ENCODE measurements at places on chromosomes 16 and 17. TPM values are rescaled to one million over a fixed set of nuclear protein-coding genes. Genes with fewer than 3 reads are reported as not detected.

DNA sequence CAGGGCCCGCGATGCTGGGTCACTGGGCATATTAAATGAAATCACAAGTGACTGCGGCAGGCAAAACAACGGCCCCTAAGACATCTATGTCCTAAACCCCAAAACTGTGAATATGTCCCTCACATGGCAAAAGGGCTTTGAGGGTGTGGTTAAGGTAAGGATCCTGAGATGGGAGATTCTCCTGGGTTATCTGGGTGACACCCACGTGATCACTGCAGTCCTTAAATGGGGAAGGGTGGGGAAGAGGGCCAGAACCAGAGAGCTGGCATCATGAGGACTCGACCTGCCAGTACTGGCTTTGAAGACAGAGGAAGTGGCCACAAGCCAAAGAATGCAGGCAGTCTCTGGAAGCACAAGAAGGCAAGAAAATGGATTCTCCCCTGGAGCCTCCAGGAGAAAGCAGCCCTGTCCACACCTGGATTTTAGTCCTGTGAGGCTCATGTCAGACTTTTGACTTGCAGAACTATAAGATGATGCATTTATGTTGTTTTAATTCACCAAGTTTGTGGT, 12.5 kb downstream of the COTL1 start:
- no peak for DNase-seq

Gene C17orf100
- 10.3 TPM for polyA plus RNA-seq

DNA sequence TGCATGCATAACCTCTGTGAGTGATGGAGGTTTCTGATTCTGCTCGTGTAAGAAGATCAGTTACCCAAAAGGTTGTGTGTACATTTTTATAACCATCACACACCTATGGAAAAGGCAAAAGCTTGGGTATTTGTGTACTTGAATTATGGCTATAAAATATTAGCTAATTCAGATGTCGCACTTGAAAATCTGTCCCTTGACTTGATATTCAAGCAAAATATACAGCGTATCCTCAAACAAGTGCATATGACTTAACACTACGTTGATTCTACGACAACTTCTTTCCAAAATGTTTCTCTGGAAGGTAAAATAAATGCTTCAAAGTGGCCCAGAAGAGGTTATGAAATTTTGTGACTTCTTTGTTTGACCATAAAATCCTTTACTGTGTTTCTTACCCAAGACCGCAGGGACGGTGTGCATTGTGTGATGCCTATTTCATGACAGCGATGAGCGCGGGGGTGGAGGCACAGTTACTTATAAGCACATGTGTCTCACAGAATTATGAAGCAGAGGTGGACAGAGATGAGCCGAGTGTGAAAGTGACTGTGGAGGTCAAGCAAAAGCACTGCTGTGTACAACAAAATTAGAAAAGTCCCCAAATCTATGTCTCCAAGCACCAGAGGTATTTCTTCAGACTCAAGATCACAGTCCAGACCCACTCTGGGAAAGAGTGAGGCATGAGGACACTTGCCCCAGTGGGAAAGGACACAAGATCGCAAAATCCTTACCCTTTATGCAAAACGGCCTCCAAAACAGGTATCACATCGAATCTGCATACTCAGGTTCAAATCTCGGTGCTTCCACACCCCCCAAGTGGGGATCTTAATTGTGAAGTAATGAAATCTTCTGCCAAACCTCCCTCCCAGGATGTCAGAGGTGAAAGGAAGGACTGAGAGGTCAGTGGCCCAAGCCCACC, 4.1 kb upstream of the HOXB9 start:
- no peak for DNase-seq

DNA sequence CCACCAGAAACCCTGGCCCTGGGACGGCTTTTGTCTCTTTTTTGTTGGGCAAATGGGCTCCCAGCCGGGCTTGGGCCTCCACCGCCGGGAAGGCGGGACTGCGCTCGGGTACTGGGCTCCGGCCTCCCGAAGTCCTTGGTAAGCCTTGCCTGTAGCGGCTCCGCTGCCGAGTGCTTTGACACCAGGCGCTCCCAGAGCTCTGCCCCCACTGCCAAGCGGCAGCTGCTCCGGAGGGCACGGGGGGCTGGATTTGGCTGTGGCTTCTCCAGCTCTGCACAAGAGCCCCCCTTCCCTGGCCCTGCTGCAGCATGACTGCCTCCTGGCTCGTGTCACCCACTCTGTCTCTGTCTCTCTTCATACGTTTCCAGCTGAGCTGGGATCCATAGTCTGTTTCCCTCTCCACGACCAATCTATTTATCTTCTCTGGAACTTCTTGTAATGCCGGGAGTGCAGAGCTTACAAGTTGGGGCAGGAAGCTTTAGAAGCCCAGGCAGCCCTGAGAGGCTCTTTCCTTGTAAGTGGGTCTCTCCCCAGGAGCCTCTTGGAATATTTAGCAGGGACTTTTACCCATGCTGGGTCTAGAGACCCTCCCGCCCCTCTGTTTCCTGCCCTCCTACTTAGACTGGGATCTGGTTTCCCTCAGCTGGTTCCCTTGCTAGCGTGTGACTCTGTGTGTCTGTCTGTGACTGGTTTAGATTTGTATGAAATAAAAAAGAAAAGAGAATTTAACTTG, 246.9 kb upstream of the GSE1 start:
- DNase-seq, result no peak

DNA sequence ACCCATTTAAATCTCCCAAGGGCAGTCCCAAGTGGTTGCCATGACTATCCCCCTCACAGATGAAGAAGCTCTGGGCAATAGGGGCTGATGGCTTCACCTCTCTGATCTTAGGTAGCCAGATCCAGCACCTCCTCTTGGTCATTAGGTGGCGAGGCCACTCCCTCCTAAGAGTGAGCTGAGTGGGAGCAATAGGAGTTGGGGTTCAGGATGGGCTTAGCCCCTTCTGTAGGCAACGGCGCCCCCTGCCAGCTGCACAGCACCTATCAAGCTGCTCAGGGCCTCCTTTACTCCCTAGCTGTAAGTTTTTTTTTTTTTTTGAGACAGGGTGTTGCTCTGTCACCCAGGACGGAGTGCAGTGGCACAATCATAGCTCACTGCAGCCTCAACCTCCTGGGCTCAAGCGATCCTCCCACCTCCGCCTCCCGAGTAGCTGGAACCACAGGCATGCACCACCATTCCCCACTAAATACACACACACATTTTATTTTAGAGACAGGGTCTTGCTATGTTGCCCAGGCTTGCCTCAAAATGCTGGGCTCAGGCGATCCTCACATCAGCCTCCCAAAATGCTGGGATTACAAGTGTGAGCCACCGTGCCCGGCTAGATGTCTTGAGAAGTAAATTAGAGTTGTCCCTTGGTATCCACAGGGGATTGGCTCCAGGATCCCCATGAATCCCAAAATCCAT, 3.5 kb upstream of the RRAD start:
- no peak for DNase-seq

DNA sequence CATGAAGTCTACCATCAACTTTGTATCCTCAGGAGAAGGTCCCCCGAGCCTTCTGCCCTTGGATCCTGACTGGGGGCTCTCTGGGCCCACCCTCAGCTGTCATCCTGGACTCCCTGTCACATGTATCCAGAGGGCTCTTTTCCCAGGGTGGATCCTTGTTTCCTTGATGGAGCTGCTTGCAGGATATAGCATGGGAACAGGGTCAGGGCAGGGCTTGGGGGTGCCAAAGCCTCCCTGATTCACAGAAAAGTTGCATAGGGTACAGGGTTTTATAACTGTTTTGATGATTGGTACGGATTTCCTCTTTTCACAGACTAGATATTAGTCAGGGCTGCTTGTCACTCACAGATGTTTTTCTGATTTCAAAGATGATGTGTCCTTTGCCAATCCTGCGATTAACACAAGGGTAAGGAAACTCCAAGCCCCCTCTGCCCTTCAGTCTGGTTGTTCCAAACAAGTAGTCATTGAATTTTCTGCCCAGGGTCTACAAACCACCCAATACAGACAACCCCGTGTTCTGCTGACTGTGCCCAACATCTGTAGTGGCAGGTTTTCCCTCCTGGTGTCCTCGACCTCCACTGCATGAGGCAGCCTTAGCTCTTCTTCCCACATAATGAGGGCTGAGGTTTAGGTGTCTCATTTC, 20.6 kb upstream of the SLC35G3 start:
- no peak for DNase-seq

- DNase-seq, result no peak
Observed at GRCh38 chr17:46136820-46137219, 56.4 kb downstream of the KANSL1 start.

- no peak for DNase-seq
Observed at GRCh38 chr17:75361344-75361743, 44.1 kb downstream of the GRB2 start.

DNA sequence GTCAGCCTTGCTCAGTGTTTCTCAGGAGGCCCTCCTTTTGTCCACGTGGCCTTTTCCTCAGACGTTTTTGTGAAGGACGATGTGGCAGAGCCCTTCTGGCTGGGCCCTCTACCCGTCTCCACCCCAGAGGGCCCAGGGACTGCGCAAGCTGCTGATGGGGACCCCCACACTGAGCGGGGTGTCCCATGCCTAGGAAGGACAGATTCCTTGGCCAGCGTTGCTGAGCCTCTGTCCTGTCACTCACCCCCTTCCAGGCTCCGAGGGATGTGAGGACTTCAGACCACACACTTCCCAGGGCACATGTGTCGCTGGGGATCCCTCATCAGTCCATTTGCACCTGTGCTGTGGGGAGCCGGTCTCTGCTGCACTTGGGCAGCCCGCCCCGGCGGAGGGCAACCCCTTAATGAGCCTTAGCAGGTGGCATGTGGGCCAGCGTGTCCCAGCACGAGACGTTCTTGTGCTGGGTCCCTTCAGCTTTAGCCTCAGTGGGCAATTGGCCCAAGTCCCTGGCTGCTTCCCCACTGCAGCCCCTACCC, 48.3 kb downstream of the NT5M start:
- no peak for DNase-seq

- DNase-seq, result no peak
Observed at GRCh38 chr17:49971848-49972485, 3.0 kb downstream of the DLX4 start.

DNA sequence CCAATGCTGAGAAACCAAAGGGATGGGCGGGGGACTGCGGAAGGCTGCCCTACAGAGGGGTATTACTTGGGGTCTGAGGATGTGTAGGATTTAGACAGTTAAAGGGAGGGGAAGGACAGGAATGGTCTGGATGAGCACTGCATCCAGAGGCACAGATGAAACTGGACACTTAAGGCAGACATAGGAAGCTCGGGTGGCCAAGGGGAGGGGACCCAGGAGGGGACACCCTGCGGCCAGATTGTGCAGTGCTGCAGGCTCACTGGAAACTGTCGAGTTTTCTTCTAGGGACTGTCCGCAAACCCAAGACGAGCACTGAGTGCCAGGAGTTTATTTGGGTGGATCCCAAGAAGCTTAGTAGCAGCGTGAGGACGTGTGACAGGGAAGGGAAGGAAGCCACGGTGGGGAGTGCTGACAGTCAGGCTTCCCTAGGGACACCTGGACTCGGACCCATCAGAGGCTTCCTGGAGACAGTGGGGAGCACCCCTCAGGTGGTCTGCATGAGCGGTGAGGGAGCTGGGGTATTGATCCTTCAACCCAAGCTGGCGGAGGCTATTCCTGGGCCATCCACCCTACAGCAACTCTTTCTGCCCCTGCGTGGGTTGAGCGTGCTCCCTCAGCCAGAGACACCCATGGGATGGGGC, 278.7 kb downstream of the FOXL1 start:
- DNase-seq, result no peak

DNA sequence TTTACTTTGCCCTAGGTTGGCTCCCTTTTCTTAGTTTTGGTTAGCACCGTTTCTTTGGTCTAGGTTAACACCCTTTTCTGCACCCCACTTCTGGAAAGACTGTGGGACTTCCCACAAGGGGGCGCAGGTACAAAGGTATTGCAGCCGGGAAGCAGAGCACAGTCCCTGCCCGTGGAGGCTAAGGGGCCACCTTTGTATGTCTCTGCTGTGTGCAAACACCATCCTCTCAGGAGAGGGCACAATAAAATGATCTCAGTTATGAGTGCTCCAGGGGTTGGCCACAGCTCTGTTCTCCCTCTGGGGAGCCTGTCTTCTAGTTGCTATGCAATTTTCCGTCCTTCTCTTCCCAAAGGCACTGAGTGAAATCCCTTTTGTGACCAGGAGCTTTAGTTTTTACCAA, 28.4 kb upstream of the TMC5 start:
- DNase-seq, result no peak

Gene HBA1
- polyA plus RNA-seq, result 749 TPM

GRCh38 chr17:49021095-49021767, 24.0 kb downstream of the IGF2BP1 start:
- no peak for DNase-seq

Gene SLC35G6
- not detected for polyA plus RNA-seq

All from renal cortex interstitium (tissue), 15 donors.